ENCODE measurements at places on chromosomes 16 and 17.

DNA sequence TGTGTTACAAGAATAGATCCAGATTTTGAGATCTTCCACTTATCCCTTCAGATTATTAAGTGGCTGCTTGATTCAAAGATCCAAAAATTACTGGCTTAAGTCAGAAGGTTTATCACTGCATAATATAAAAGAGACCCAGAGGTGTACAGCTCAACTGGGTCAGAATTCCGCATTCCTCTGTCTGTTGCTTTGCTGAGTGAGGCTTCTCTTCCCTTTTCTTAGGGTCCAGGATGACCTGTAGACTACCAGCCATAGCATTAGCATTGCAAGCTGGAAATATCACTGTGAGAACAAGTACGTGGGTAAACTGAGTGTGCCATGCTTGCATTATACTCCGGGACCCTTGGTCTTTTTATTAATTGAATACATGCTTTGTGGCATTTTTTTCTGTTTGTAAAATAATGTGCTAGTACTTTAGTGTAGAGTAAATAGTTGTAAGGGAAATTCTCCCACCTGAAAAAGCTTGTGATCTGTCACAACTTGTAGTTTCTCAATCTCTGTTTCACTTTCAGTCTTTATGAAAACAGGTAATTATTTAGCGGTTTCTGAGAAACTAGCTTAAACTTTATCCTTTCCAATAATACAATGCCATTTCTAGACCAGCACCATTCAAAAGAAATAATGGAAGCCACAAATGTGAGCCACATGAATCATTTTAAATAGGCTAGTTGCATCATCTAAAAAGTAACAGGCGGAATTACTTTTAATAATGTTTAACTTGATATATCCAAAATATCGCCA is 61.6 kb downstream of the TNRC6C start:
- DNase-seq = no peak

GRCh38 chr17:50558581-50558940 is 2.0 kb upstream of the CACNA1G start:
- DNase-seq = no peak

DNA sequence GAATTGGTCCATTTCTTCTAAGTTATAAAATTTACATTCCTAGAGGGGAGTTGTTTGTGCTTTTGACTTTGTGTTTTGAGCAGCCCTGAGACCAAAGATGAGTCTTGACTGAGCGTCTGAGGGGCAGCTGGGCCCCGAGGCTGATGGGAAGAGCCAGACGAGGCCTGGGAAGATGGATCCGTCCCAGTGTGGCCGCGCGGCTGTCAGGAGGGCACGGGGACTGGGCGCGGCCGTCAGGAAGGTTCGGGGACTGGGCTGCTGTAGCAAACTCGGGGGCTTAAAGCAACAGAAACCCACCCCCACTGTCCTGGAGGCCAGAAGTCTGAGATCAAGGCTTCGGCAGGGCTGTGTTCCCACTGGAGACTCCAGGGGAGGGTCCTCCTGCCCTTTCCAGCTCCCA is 38.2 kb upstream of the GNG13 start:
- no peak for DNase-seq

GRCh38 chr16:67945392-67945933 is 1.5 kb upstream of the LCAT start:
- no peak for DNase-seq

GRCh38 chr16:48831076-48831722 is 221.2 kb upstream of the N4BP1 start:
- no peak for DNase-seq

- no peak for DNase-seq
Measured at GRCh38 chr16:67026570-67026969, 2.4 kb upstream of the CBFB start.

DNA sequence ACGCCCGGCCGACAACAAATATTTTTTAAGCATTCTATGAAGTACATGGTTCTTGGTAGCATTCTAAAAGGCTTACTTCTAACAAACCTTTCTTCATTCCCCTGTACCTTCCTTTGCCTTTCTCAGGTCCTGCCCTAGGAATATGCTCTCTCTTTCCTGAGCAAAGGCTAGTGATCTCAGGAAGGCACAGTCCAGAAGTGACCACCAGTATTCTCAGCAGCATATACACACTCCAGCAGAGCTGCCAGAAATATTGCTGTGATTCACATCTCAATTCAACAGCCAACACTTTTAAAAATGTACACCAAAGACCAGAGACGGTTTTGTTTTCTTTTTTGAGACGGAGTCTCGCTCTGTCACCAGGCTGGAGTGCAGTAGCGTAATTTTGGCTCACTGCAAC is 41.4 kb upstream of the ANKFY1 start:
- no peak for DNase-seq

All from stimulated activated CD4-positive, alpha-beta T cell treated with anti-CD3 and anti-CD28 coated beads, Interleukin-4, amount 100 ng/mL, for 4 hours (primary cell).